ENCODE measurements at places on chromosomes 4 and X. TPM values are rescaled to one million over a fixed set of nuclear protein-coding genes. Genes with fewer than 3 reads are reported as not detected.

HMX1 gene
- total RNA-seq: not detected

RHOXF2 gene
- not detected for total RNA-seq

PPEF2 gene
- total RNA-seq: 0.22 TPM

RHOH gene
- total RNA-seq: 2.5 TPM

KLF8 gene
- total RNA-seq: 20.1 TPM

SCML2 gene
- total RNA-seq: 1.4 TPM

NKX3-2 gene
- not detected for total RNA-seq

HSD17B13 gene
- total RNA-seq: 1.4 TPM

CCDC110 gene
- 0.36 TPM for total RNA-seq

RIPPLY1 gene
- total RNA-seq: 0.40 TPM

UGT2B15 gene
- total RNA-seq: not detected

FTHL17 gene
- not detected for total RNA-seq

POLN gene
- total RNA-seq: 7.7 TPM

- no peak for DNase-seq
Measured at GRCh38 chr4:113874480-113874879, 105.0 kb downstream of the ARSJ start.

GRCh38 chr4:84966382-84967242 lies at the start of gene WDFY3:
Gene WDFY3 (minus strand): TSS chr4:84966690. CDS start chr4:84860591, 106,099 bp downstream.
- peak; percentile 88 for DNase-seq

DNA sequence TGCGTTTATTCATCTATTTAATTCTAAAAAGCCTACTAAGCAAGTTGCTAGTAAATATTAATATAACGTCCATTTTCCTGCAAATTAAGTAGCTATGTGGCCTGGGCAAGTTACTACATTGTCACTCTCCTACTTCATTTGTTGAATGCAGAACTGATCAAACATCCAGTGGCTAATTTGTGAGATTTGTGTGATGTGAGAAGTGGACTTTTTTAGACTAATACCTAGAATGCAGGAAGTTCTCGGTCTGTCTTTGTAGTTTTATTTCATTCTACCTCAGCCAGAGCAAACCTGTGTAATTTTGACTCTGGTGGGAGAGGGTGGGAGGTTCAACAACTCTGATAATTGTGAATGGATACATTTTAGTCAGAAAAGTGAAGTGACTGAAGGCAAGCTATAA lies 840 bp downstream of the GUF1 start:
- no peak for DNase-seq

DNA sequence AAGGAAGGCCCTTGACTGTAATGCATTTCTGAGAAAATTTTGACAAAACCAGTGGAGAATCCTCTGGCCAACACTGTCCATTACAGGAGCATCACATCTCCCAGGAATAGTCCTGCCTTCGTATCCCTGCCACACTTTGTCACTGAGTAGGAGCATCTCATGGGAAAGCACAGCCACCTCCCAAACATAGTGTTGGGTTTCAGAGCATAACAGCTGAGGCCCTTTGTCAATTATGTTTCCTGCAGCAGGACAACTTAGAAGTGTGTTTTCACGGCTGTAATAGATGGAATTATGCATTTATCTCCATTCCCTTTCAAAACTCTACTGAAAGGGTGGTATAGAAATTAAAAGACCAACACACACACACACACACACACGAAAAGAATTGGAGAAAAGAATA lies 91.1 kb upstream of the SMAD1 start:
- no peak for DNase-seq

GRCh38 chrX:129565046-129565650 lies 25.1 kb downstream of the OCRL start:
- no peak for DNase-seq

- no peak for DNase-seq
Measured at GRCh38 chrX:71171110-71171801, 26.6 kb downstream of the NLGN3 start.

DNA sequence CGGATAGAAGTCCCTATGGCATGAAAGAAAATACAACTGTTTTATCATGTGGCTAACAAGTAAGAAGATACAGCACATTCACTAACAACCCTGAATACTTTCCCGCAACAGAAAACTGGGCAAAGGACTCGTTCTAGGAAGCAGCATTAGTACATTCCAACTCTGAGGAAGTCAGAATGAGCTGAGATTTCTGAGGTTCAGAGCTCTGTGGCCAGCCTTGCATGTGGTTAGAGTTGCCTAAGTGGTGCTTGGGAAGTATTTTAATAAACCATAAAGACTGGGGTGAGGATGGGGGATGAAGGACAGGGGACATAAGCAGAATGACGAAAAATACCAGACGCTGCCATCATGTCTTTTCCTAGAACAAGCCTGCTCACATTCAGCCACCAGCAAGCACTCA lies 82.2 kb downstream of the EFHC2 start:
- DNase-seq: no peak

GRCh38 chrX:110941906-110942305 lies 146.3 kb upstream of the CHRDL1 start:
- DNase-seq: no peak

GRCh38 chr4:122065915-122066314 lies 86.2 kb upstream of the BLTP1 start:
- no peak for DNase-seq

DNA sequence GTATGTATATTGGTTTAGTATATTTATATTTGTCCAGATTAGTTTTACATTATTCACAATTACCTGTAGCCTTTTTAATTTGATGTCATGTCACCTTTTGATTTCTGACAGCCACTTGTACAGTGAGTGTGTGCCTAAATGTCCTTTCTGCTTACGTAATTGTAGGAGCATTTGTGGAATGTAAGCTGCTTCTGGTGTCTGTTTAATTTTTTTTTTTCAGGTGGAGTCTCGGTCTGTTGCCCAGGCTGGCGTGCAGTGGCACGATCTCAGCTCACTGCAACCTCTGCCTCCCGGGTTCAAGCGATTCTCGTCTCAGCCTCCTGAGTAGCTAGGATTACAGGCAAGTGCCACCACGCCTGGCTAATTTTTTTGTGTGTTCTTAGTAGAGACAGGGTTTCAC lies 91.2 kb upstream of the XAGE2 start:
- DNase-seq: no peak

DNA sequence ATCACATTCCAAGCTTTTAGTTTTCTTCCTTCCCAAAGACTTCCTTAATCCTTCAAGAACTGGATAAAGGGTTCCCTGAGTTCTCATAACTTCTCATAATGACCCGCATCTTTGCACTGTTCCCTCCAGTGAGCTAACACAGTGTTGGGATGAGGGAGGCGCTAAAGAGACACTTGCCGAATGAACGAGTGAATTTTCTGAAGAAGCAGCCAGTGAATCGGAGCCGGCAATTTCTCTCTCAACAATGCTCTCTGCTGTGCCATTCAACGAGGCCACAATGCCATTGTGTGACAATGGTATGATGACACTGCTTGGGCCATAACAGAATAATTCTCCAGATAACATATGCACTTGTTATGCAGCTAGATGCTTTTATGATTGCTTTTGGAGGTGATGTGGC lies 51.4 kb upstream of the ZFP42 start:
- DNase-seq: no peak

DNA sequence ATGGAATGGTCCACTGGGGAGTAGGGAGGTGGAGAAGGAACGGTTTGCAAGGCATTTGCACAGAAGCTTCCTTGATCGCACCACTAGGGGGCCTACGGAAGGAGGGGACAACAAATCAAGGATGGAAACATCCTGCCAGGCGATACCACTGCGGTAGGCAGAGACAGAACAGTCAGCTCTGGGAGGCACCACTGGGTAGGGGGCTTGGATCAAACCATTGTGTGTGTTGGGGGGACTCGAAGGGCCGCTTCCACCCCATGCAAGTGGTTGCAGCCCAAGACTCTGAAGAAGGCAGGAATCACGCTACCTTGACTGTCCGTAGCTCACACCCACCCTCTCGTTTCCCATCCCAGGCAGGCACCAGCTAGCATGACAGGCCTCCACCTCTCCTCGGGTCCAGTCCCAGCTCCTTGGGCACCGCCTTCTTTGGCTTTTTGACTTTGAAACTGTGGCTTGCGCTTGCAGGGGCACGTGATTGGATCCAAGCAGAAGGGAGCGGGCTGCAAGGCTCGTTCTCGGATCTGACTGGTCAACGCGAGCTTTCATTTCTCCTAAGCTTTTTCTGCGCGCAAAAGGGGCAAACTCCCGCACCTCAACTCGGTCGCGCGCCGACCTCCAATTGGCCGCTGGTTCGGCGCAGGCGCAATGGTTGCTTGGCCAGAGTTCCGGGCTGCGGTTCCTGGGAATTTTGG lies 28.4 kb downstream of the GAGE1 start:
- no peak for DNase-seq

DNA sequence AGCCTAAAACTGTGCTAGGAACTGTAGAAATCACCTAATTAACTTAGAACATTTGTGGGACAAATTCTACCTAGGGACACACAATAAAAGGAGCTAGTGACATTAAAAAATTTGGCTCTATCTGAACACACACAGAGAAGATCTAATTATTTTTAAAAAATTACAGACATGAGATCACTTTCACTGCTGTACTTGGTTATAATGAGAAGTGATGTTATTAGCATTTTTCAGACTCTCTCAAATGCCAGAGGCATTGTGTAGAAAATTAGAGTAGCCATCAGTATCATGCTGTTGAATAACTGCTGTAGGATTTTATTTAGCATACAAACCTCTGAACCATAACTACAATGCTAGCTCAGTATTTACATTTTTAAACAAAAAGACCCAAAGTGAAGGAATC lies 109.1 kb upstream of the ANK2 start:
- DNase-seq: no peak

GRCh38 chr4:144090744-144091143 lies 49.8 kb downstream of the GYPA start:
- no peak for DNase-seq

DNA sequence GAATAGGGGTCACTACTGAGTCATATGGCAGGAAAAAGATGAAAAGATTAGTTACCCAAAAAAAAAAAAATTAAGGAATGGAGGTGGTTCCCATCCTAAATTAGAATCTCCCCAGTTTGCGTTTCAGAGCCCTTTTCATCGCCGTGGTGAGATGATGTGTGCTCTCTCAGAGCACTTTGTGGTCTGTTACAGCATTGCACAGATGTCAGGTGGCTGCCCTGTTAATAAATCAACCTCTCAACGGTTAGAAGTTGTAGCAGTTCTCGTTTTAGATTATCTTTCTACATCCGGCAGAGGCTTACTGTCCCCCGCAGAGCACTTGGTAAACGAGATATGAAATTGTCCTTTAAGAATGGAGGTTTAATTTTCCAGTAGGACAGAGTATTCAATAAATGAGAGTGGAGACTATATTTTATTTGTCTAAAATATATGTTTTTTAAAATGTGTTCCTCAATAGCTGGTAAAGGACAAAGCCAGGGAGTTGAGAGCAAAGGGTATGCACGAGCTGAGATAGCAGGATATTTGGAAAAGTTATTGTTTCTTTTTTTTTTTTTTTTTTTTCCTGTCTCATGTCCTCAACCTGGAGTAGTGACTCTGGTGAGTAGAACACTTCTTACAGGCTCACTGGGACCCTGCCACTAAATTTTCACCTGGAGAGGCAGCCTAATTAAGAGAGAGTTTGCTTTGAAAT lies 26.9 kb downstream of the AFF1 start:
- DNase-seq: no peak

DNA sequence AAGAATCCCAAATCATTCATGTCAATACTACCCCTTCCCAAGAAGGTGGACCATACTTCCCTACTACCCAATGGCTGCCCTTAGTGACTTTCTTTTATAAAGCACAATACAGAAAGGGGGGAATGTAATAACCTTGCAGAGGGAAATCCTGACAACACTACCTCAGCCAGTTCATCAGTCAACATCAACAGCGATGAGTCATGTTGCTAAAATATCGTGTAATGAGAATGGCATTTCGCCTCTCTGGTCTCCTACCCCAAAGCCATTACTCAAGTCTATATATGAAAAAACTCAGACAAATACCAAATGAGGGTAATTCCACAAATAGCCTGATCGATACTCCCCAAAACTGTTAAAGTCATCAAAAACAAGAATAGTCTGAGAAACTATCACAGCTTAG lies 3.3 kb upstream of the MAGEA8 start:
- no peak for DNase-seq

- peak; percentile 82 for DNase-seq
Measured at GRCh38 chr4:40940317-40940741, 190.6 kb downstream of the NSUN7 start.

DNA sequence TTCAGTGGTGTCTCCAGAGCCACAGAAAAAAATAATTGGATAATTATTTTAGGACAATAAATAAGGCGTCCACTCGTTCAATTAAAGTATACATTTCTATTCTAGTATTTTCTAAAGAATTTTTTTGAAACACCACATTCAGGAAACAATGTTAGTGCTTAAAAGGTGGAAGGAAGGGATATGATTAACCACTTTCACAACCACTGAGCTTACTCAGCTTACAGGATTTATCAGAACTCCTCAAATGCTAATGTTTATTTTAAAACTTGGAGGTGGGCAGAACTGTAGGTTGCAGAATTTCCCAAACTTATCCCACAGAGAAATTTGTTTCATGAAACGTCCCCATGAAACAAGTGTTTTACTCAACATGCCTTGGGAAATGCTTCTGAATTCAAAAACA lies 54.3 kb upstream of the MAGEB2 start:
- DNase-seq: no peak

DNA sequence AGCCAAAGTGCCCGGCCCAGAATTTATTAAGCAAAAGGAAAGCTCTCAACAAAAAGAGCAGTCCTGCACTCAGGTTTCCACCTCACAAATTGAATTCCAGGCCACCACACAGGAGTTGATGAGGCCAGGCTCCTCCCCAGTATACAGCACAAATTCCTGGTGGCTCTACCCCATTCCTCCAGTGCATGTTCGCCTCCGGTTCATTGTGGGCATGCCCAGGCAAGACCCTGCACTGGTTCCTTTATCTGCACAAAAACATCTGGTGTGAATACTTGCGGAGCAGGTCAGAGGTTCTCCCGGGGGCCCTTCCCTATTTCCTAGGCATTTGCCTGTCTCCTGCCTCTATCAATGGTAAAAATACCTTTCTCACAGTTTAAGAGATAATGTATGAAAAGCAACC lies 195.2 kb upstream of the ANXA10 start:
- DNase-seq: no peak

DNA sequence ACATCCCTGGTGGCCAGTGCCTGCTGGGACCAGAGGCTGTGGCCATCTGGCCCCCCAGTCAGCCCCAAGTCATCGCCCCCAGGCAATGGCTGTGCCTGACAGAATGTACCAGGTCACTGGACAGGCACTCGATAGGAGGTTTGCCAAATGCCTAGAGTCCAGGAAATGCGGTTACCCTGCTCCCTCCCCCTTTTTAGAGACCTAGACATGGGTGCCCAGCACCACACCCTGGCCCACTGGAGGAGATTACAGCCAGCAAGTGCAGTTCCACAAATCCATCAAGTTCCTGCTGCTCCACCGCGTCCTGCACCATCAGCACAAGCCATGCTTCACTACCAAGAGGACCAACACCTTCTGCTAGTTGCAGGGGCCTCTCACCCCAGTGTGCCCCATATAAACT lies 16.2 kb upstream of the ZFX start:
- no peak for DNase-seq

Data from sciatic nerve (tissue), 2 donors.